ENCODE measurements at places on chromosomes 3 and 15.

GRCh38 chr15:83659417-83659812 is 5.5 kb downstream of the ADAMTSL3 start:
- DNase-seq, result no peak

DNA sequence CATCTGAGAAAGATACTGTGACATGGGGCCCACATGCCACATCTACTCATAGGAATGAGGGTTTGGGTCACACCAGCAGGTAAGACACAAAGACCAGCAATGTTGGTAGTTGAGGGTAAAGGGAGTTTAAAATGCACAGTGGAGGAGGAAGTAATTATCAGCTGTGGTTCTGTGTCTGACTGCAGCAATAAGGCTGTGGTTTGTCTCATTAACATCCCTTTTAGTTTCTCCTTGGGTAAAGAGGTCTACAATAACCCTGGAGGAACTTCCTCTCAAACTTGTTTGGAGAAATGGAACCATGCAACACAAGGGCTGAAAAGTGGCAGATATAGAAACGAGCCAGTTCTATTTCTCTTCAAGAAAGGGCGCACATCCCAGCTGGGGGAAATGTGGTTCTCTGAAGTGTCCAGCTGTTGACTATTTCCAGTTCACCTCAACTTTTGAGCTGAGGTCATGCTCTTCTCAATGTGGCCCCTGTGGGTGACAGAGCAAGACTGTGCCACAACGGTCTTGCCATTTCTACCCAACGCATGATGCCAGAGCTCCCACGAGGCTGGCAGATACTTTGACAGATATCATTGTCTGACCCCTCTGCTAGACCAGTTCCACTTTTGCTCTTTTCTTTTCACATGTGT is 234.3 kb downstream of the SQOR start:
- no peak for DNase-seq

GRCh38 chr15:92667970-92668485 is 12.5 kb upstream of the FAM174B start:
- no peak for DNase-seq

DNA sequence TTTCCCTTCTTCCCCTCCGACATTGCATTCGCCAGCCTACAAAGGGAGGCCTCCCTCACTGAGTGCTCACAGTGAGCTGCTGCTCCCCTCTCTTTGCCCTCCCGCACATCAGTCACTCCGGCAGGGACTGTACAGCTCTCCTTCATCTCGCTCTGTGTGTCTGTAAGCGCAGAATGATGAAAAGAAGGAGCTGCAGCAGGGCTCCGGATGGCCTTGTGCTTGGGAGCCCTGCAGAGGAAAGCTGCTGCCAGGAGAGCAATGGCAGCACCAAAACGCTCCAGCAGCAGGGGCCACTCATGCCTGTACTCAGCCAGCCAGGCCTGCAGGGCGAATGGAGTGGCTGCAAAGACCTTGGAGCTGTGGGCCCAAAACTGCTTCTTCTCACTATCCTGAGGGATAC is 107.0 kb upstream of the NSMCE3 start:
- no peak for DNase-seq

DNA sequence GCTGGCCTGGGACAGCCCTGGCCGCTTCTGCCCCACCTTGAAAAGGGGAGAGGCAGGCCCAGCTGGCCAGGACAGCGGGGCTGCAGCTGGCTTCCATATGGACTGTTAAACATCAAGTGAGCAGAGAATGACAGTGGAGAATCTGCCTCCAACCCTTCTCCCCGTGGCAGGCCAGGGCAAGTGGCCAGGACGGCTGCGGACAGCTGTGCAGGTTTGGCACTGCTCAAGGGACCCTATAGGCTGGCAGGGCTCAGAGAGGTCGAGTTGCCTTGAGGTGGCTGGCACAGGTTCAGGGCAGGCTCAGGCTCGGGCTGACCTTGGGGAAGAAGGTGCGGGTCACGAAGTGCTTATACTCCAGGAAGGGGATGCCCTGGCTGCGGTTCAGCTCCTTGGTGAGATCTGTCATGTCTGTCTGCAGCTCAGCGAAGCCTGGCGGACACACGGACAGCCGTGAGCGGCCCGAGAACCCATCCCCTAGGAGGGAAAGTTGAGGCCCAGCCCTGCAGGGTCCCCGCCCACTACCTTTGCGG is 24.3 kb downstream of the H1-8 start:
- DNase-seq, result no peak

DNA sequence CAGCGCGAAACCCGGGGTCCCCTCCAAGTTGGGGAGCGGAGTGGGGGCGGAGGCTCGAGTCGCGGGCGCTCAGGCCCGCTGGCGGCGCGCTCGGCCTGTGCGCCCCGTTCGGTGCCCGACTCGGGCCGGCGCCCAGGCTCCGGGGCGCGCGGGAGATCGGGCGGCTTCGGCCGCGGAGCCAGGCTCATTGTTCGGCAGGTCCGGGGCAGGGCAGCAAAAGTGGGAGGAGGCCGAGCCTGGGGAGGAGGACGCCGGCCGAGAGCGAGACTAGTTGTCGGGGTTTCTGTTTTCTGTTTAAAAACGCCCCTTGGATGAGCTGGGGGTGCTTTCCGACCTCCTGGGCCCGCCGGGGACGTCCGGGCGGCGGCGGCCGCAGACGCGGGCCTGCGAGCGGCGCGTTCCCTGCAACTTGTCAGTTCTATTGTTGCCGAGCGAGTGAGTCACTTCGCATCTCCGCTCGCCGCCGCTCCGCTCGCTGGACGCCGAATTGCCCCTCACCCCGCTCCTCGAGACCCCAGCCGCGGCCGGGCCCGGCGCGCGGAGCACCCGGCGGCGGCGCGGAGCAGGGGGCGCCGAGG is 676 bp downstream of the TCF12 start:
- no peak for DNase-seq

- DNase-seq, result no peak
Measured at GRCh38 chr3:197495059-197495455, 60.7 kb downstream of the BDH1 start.

- no peak for DNase-seq
Measured at GRCh38 chr3:3316521-3316920, 137.0 kb upstream of the CRBN start.

DNA sequence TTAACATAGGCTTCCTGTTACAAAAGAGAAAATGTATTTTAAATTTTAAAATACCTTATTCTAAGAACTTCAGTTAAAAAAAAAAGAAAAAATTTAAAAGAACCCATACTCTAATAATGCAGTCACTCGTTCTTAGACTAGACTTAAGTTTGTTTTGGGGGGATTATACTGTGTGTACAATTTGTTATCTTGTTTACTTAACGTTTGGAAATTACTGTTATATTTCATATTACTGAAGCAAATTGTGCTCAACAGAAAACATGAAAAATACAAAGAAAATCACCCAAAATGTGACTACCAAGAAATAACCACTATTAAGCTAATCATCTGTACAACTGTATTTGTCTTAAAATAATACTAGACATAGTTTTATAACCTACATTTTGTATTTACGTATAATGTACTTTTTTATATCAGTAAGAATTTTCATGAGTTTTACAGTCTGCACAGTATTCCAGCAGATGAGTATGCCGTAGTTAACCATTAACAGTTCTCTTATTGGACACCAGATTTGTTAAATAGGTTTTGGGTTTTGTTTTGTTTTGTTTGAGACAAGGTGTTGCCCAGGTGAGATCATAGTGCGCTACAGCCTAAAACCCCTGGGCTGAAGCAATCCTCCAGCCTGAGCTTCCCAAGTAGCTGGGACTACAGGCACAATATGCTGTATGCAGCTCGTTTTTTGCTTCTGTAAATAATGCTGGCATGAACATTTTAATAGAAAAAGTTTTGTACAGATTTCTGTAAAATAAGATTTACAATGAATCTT is 88.8 kb upstream of the CHD2 start:
- no peak for DNase-seq

DNA sequence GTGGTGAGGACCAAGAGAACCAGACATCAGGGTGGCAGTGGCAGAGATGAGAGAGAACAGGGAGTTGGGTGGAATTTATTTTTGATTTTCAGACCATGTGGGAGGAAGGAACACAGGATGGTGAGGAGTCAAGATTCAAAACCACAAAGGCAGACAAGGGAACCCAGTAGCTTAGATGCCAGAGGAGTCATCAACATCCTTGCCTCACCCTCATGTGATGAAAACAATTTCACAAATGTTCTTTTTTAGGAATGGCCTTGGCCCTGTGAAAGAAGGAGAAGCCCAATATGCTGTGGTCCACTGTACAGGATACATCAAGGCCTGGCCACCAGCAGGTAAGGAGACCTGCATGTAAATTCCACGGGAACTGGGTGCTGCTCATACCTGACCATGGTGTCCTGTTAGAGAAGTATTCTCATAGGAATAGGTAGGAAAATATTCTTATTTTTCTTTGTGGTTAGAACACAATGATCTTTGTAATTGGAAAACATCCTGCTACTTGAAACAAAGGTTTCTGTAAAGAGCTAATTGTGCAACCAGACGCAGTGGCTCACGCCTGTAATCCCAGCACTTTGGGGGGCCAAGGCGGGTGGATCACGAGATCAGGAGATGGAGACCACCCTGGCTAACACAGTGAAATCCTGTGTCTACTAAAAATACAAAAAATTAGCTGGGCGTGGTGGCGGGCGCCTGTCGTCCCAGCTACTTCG is 110.0 kb downstream of the ARNT2 start:
- no peak for DNase-seq
